Activated CD4-positive, CD25-positive, alpha-beta regulatory T cell treated with anti-CD3 and anti-CD28 coated beads, Interleukin-2, amount 50 U/mL, for 72 hours (primary cell): ENCODE measurements at places on chromosomes 1 and 21.
A peak's percentile ranks its signal among the peaks of the same experiment; 100 is the strongest.

DNA sequence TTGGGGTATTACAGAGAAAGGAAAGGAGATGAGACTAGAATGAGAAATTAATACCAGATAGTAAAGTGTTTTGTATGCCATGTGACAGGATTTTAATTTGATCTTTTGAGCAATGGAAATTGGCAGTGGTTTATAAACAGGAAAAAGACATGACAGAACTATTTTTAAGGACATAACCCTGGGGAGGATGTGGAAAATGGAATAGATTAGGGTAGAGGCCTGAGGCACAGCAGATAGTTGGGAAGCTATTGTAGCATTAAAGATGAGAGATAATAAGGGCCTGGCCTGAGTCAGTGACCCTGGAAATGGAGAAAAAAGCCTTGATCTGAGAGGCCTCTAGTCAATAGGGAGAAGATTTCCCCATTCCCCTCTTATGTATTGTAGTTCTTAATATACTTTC lies 22.1 kb upstream of the KCNA3 start:
- no peak for DNase-seq

GRCh38 chr1:3404801-3405200 lies 49.7 kb upstream of the ARHGEF16 start:
- no peak for DNase-seq

DNA sequence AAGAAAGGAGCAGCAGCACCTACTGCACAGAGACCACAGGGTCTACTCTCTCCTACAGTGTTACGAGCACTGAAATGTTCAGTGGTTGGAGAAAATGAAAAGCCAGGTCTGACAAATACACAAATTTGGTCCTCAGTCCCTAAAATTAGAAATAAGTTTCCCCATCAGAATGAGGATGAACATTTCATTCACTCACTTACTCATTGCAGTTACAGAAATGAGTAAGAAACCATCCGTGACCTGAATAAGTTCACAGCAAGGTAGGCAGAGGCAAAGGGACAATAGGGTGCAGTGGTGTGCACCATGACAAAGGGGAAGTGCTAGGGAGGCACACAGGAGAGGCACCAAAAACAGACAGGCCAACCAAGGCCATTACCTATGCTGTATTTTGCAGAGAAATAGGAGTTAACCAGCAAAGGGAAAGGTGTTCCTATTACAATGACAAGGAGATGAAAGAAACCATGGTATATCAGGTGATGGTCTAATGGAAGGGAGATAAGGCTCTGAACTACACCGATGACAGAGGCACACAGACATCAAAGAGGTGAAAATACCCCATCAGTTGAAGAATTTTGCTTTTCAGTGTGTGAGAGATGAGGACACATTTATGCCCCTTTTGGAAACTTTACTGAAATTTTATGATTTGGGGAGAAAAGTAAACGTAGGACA lies 29.4 kb downstream of the VAV3 start:
- peak; percentile 43 for DNase-seq

- no peak for DNase-seq
Observed at GRCh38 chr1:42960122-42960390, 1.4 kb upstream of the SLC2A1 start.

GRCh38 chr1:159791461-159791860 lies 10.7 kb downstream of the DUSP23 start:
- no peak for DNase-seq

DNA sequence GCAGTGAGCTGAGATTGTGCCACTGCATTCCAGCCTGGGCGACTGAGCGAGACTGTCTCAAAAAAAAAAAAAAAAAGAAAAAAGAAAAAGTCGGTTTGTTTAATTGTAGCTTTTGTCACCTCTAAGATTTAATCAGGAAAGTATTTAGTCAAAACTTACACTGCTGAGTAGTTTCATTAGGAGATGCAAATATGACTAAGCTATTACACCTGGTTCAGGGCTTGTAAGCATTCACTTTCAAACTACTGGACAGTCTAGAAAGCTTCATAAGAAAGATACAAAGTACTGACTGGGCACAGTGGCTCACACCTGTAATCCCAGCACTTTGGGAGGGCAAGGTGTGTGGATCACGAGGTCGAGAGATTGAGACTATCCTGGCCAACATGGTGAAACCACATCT lies 75.9 kb upstream of the CACYBP start:
- no peak for DNase-seq

DNA sequence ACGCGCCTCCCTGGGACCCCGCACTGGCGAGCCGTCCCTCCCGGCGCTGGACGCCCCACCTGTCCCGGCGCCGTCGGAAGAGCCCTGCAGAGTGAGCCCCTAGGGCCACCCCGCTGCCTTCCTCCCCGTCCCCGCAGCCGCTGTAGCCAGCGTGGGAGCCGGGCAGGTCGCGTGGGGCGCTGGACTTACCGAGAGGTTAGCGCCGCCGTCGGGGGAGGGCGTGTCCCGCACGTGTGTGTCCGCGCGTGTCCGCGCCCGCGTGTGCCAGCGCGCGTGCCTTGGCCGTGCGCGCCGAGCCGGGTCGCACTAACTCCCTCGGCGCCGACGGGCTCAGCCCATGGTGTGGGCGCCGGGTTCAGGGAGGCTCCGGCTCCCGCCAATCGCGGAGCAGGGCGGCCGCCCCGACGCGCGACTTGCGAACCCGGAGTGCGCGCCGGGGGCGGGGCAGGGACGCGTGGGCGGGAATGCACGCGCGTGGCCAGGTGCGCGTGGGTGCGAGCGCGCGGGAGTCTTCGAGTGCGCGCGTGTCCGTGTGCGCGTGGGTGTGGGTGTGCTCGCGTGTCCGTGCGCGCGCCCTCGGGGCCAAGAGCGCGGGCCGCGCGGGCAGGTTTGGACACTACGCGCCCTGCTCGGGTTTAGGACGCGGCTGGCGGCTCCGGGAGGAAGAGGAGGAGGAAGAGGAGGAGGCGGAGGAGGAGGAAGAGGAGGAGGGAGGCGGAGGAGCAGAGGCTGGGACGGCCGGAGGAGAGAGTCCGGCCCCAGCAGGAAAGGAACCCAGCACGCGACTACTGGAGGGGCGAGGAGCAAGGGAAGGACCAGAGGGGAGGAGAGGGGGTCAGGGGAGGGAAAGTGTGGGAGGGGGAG lies 145.2 kb upstream of the ETS2 start:
- no peak for DNase-seq

GRCh38 chr1:115173151-115173550 lies 83.8 kb upstream of the TSPAN2 start:
- DNase-seq = no peak

GRCh38 chr1:48617252-48617651 lies 145.2 kb upstream of the SPATA6 start:
- DNase-seq = no peak

DNA sequence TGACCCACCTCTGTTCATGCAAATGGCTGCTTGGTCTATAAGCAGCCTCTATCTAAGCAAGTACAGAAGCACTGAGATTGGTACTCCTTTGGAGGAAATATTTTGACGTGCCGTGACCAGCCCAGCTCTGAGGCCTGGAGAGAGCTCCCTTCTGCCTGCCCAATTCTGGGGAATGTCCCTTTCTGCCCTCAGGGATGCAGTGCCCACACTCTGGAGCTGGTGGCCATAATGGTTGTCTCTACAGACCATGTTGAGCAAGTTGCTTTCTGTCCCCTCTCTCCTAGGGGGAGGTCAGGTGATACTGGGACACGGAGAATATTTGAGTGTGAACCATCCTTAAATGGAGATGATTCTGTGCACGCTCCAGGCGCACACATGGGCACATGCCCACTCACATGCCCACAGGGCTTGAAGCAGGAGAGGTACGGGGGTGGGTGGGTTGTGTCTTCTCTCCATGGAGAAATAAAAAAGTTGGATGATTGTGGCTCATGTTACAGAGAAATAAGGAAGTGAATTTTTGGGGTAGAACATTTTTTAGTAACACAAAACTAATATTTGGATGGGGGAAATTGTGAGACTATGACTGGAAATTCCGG lies 13.9 kb upstream of the ALPL start:
- no peak for DNase-seq

DNA sequence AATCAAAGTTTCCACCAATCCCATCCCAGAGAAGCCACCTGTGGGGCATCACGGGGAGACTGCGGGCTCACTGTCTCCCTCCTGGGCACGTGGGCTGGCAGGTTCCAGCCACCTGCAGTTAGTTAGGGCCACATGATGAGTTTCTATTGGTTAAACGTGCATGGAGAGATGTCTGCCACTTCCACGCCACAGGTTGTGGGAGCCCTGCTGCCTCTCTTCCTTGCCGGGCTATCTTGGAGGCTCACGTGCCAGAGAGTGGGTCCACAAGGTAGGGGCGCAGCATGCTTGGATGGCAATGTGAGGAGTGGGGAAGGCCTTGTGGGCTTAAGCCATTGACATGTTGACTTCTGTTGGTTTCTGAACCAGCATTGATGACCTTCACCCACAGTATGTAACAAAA lies 3.5 kb downstream of the KRTAP10-7 start:
- no peak for DNase-seq

GRCh38 chr1:2604844-2605508 lies 18.4 kb downstream of the PRXL2B start:
- DNase-seq = peak; percentile 28

DNA sequence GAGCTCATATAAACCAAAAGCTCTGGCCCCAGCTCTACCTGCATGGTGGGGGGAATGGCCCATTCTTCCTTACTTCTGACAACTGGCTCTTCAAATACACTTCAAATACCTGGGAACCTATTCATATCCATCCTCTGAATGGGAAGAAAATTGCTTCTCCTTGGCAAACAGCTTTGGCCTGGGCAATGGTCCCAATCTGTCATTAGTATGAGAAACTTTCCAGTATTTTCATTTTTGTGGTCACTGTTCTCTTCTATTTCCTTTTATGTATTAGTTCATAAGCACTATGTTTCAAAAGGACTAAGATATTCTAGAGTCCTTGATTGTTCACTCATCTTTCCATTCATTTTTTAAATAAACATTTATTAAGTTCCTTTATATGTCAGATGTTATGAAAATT lies 5.2 kb upstream of the HSD3B2 start:
- no peak for DNase-seq

- DNase-seq = no peak
Observed at GRCh38 chr21:35291973-35292627, 243.0 kb upstream of the RUNX1 start.

DNA sequence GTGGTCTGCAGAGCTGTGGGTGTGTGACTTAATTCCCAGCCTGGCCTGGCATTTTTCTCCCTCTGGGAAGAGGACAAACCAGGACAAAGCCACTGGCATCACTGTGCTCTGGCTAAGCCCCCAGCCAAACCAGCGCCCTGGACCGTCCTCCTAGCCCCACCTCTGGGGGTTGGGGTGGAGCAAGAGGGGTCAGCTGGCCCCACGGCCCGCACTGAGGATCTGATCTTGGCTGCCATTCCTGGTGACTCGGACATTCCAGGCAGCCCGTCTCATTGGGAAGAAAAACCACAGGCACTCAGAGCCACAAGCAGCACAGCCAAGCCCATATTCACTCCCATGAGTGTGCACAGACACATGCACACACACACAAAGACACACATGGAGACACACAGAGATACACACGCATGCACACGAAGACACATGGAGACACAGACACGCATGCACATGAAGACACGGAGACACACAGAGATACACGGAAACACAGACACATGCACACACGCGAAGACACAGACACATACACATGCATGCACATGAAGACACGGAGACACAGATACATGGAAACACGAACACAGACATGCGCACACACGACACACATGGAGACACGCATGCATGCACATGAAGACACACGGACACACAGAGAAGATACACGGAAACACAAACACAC lies 2.3 kb upstream of the MXRA8 start:
- peak; percentile 24 for DNase-seq

DNA sequence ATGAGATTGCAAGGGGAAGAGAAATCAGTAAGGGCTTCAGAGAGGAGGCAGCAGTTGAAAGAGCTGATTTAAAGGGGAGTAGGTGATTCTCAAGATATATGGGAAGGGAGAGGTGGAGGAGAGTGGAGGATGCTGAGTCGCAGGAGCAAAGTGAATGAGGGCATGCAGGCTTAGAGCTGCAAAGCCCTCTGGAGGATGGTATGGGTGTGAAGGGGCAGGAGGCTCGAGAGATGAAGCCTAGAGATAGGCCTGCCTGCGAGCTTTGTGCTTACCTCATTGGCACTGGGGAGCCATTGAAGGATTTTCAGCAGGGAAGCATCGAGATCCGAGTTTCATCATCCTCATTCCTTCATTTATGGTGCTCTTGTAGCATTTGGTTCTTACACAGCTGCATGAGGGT lies 15.8 kb upstream of the SH2D2A start:
- DNase-seq = no peak

DNA sequence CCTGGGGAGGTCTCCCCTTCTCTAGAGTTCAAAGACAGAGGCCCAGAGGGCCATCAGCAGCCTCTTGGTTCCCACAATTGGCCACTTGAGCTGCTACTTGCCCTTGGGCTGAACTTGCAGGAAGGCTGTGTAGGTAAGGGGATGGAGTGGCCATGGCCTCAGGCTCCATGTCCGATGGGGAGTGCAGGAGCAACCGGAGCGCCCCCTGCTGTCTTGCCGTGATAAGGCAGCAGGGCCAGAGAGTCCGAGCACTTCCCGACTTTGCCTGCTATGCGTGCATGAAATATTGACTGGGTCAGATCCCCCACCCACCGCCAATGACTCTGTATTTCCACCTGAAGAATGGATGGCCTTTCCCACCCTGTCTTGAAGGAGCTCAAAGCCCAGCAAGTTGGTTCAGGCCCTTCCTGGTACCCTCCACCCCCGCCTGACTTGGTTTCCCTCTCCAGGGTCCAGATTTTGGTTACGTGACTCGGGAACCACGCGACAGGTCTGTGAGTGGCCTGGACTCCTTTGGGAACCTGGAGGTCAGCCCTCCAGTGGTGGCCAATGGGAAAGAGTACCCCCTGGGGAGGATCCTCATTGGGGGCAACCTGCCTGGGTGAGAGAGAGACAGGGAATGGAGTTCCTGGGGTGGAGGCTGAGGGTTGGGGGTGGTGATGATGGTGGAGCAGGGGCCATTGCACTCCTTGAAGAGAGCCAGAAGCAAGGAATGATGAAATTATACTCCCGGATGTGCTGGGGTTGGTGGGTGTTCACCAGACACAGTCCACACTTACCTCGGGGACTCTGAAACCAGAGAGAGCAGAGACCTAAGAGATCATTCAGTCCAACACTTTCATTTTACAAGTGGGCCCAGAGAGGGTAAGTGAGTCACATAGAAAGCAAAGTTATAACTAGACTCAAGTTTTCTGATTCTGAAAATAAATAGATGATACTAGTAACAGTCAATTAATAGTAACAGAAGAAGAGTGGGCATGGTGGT lies 25.6 kb downstream of the PADI3 start:
- DNase-seq = peak; percentile 54
